ENCODE measurements at places on chromosomes 7 and 10.

- DNase-seq = no peak
These were observed 35.1 kb downstream of the MAD1L1 start for GRCh38 chr7:2197436-2198155.

- DNase-seq = no peak
These were observed 6.6 kb downstream of the CHCHD2 start for GRCh38 chr7:56099653-56100052.

- DNase-seq = no peak
These were observed at the start of gene AFAP1L2 for GRCh38 chr10:114404171-114405010. AFAP1L2 (minus strand) TSS chr10:114404502; CDS start chr10:114404455, 47 bp downstream.

DNA sequence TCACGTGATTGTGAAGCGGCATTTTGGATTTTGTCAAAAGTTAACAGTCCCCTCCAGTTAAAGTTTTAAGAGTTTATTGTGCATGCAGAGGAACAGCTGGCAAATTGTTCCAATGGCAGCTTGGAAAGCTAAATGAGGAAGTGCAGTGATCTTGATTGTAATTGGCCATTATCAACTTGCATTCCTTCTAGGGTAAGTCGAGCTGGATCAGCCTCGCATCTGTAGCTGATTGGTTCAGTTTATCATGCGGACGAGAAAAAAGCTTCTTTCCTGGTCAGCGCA is 566 bp downstream of the ZNF789 start:
- no peak for DNase-seq

DNA sequence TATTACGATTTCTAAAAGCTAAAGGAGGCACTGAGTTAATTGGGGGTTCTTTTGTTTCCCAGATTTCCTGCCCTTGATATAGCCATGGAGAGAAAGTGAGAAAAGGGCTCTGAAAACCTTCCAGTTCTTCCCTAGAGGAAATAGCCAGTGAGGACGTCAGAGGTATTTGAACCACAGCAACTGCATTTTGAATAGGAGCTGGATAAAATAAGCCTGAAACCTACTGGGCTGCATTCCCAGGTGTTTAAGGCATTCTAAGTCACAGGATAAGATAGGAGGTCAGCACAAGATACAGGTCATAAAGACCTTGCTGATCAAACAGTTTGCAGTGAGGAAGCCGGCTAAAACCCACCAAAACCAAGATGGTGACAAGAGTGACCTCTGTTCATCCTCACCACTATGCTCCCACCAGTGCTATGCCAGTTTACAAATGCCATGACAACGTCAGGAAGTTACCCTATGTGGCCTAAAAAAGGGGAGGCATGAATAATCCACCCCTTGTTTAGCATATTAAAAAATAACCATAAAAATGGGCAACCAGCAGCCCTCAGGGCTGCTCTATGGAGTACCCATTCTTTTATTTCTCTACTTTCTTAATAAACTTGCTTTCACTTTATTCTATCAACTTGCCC is 85.1 kb upstream of the FRMD4A start:
- no peak for DNase-seq

DNA sequence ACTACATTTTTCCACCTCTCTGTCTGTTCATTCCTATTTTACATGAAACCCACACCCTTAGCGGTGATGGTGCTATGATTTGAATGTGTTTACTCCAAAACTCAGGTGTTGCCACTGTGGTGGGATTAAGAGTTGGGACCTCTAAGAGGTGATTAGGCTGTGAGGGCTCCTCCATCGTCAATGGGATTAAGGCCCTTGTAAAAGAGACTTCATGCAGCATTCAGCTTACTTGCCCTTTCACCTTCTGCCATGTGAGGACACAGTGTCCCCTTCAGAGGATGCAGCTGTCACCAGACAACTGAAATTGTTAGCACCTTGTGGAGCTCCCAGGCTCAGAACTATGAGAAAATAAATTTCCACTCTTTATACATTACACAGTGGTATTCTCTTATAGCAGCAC is 182.2 kb downstream of the NOC3L start:
- no peak for DNase-seq

DNA sequence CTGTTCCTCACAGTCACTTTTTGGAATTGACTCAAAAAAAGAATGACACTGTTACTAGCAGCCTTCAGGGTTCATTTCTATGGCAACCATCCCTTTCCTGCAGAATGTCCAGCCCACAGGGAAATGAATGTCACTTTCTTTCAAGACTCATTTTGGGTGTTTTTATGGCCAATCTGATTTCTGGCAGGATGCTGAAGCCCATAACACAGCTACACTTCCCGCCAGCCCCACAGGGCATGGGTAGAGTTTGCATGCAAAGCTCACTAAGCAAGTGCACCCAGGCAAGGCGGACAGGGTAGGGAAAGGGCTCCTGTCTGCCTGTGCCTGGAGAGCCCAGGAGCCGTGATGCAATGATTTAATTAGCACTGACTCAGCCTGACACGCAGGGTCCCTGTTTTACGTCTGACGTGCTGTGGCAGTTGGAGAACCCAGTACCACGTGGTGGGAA is 26.1 kb upstream of the GPAM start:
- no peak for DNase-seq

GRCh38 chr7:28681693-28682310 is 269.5 kb downstream of the CREB5 start:
- DNase-seq = no peak

GRCh38 chr10:29973921-29974320 is 85.5 kb downstream of the JCAD start:
- DNase-seq = no peak

- no peak for DNase-seq
These were observed 375.5 kb upstream of the CELF2 start for GRCh38 chr10:10642189-10642588.

DNA sequence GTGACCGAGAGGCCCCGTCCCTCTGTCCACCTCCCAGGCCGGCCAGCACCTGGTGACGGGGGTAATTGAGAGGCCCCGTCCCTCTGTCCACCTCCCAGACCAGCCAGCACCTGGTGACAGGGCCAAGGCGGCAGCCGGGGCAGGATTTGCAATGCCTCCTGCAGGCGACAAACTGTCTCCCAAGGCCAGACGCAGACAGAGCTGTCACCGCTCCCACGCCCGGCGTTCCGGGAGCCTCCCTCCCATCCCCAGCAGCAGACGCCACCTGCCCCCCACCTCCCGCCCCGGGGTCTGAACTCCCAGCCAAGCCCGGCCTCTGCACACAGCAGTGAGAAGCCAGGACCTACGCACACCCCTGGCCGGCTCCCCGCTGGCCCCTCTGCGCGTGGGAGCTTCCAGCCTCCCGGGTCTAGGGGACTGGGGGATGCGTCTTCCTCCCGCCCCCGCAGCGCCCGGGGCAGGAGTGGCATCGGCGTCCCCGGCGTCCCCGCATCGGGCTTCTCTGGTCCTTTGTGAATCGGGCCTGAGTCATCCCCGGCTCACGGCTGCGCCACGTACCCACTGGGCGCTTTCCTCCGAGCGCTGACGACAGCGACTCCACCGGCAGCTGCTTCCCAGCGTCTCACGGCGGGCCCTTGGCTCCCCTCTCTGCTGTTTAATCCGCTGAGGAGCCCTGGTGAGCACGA is 95.1 kb upstream of the DIP2C start:
- DNase-seq = peak; percentile 33

- DNase-seq = no peak
These were observed 147.3 kb downstream of the JMJD1C start for GRCh38 chr10:63318491-63318890.

DNA sequence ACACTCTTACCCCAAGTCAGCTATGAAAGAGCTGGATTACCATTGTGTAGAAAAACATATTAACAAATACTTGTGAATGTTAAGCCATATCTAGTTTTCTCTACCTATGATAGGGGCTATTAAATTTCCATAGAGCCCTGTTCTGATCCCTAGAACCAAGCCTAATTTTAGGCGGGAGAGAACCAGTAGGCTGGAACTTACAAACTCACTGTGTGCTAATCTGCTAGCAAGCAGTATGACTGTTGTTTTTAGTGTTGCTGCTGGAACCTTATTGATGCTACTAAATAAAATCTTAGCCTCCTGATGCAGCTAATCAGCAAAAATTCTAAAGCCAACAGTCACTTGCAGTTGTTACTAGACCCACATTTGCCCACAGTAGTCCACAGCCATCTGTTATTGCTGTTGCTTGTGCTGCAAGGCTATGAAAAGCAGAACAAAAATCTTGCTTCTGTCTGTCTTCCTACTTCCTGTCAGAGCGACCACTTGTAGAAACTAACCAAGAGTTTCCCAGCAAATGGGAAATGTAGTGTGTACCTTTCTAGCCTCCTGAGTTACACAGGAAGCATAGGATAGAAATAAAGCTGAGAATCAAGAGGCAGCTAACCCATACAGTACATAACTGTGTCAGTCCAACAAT is 368.4 kb downstream of the ARL4A start:
- no peak for DNase-seq

DNA sequence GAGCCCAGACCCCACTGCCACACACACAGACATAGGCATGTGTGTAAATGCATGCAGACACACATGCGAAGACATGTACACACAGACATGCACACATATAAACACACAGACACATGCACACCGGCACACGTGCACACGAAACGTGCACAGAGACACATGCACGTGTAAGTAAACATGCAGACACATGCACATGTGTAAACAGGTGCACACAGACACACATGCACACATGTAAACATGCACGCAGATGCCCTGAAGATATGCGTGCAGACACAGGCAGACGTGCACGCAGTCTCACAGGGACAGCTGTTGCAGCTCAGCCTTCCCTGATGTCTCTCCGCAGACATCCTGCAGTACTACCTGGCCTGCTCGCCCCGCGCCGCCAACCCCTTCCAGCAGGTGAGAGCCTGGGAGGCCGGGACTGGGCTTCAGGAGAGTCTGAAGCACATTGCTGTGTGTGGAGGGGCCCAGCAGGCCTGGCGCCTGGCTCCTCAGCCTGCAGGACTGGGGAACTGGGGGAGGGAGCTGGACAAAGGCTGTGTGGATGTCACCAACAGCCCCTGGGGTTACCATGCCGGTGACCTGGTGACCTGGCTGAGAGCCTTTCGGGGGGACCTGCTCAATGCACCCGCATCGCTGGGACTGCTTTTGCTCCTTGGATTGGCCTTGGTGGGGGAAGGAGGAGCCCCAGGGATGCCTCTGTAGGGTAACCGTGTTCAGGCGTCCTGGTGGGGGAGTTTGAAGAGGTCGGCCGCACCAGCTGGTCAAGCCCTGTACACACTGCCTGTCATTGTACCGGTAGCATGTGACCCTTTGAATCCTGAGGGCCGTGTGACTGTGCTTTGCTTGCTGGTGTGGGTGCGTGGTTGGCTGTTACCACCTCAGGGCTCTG is 20.3 kb downstream of the TTYH3 start:
- DNase-seq = no peak

DNA sequence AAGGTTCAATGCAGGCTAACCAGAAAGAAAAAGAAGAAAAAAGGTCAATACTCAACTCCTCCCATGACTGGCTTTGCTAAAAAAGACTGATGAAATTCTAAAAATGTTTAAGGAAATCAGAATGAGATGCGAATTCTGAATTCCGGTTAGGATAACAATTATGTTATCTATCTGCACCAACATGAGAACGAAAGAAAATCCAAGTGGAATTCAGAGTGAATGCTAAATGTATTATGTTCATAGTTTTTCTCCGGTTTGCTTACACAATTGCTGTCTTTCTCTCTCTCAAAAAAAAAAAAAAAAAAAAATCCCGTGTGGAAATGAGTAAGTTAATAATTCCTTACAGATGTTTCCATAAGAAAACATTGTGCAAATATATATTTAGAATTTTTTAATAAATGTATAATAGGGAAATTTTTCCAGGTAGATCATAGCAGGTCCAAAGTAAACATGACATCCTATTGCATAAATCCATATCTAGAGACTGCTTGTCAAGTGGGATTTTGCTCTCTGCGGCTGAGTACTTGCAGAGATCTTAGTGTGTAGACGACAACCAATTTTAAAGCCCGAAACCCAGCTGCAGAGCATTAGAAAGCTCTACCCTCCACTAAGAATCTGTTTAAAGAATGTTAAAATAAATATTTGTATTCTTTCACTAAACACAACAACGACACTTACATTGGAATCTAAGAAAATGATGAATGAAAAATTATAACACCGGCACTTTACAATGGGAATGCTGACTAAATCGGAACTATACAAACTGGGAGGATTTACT is 104.0 kb downstream of the JAZF1 start:
- no peak for DNase-seq

DNA sequence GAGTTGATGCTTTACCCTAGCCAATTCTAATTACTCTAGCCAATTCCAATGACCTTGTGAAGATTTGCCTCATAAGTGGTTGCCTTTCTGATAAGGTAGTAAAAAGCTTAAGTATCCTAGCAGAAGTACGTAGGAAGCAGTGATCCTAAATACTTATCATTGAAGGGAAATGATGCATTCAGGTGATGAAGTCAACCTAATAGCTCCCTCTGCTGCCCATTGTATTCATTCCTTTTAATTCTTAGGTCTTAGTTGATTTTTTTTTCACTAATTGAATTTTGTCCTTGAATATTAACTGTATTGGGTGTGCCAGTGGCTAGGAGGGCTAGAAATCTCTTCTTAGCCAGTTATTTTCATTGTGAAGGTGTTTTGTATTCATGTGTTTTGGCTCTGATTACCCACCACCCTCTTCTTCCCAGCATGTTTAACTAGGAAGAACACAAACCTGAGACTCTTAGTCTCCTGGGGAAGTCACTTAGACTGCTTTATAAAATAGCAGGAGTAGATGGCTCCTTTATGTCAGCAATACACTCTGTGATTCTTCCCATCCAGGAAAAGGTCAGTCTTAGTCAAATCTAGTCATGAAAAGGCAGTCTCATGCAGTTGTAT is 46.3 kb downstream of the PLEKHA8 start:
- DNase-seq = no peak

DNA sequence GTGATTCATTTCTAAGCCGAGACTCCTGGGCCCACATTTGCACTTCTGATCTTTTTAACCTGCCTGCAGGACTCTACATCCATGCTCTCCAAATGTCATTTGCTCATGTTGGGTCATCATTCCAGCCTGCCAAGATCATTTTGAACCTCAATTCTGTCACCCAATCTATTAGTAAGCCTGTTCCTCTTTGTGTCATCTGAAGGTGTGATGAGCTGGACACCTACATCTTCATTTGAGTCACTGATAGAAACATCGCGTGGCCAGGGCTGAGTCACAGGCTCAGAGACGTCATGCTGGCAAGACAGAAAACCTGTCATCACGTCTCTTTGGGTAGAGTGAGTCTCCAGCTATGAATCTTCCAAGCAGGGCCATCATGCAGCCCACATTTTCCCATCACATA is 65.3 kb upstream of the SLF2 start:
- DNase-seq = no peak

- no peak for DNase-seq
These were observed 39.0 kb upstream of the ADRA2A start for GRCh38 chr10:111037858-111038257.

DNA sequence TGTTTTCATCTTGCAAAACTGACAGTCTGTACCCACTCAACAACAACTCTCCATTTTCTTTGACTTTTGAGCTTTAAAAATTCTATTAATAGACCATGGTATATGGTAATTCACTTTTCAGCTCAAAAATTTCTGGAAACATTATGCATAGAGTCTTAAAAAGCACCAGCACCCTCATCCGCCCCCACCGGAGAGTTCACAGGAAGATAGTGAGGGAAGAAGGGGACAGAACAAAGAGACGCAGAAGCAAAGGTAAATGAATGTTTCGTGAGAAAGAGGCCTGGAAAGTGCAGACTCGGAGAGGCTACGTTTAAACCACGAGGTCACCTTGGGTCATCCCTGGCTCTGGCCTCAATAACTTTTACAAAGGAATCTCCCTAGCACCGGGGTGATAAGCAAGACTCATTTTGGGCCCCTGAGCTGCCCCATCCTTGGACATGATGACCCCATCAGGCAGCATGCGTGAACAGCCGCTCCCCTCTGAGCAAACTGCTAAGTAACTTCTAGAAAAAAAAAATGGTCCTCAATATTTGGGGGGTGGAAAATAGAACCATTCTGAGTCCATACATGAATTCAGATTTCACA is 96.3 kb downstream of the CPXM2 start:
- no peak for DNase-seq

- no peak for DNase-seq
These were observed 115.7 kb downstream of the MAD1L1 start for GRCh38 chr7:2116989-2117591.
